ENCODE measurements at places on chromosomes 4 and X.

- no peak for DNase-seq
Measured at GRCh38 chr4:24042094-24042493, 152.2 kb upstream of the PPARGC1A start.

- DNase-seq = no peak
Measured at GRCh38 chr4:184762100-184762499, 28.2 kb upstream of the CENPU start.

- no peak for DNase-seq
Measured at GRCh38 chr4:147160908-147161513, 215.3 kb upstream of the TTC29 start.

- DNase-seq = no peak
Measured at GRCh38 chr4:187354740-187355139, 631.1 kb upstream of the FAT1 start.

GRCh38 chrX:30283456-30284200 lies 25.6 kb downstream of the NR0B1 start:
- DNase-seq = no peak

- DNase-seq = no peak
Measured at GRCh38 chr4:119149110-119149509, 13.5 kb downstream of the MYOZ2 start.

DNA sequence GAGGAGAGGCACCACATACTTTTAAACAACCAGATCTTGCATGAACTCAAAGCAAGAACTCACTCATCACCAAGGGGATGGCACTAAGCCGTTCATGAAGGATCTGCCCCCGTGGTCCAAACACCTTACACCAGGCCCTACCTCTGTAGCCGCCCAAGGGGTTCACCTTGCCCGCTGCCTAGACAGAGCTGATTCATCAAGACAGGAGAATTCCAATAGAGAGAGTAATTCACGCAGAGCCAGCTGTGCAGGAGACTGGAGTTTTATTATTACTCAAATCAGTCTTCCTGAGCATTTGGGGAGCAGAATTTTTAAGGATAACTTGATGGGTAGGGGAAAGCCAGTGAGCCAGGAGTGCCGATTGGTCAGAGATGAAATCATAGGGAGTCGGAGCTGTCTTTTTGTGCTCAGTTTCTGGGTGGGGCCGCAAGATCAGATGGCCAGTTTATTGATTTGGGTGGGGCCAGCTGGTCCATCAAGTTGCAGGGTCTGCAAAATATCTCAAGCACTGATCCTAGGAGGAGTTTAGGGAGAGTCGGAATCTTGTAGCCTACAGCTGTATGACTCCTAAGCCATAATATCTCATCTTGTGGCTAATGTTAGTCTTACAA lies 364.7 kb downstream of the PCDH7 start:
- no peak for DNase-seq

DNA sequence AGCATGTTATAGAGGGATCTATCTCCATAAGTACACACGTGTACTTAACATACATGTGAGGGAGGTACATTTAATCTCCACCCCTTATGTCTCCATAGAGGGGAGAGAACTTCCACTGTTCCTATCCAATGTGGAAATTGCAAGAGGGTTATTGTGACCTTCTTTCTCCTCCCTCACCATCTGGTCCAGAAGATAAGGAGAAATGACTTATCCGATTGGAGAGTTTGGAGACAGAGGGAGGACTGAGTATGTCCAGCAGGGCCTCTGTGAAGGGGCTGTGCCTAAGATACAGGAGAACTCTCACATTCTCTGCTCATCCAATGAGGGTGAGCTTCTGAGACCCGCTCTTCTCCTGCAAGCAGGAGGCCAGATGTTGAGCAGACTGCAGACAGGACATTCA lies 113.1 kb downstream of the QDPR start:
- DNase-seq = no peak

DNA sequence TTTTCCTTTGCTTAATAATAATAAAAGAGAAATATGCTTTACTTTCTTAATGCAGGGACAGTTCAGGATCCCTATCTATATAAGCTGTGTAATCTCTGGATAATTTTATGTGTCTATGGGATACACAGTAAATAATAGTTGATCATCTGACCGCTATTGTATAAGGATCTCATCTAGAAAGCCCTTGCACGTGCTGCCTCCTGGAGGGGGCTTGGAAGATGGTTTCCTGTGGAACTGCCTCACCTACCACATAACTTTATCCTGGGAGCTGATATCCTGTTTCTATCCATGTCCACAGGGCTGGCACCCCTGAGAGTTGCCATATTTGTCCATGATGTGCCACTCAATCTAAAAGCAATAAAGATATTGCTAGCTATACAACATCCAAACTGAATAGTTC lies 139.3 kb upstream of the FRMPD4 start:
- DNase-seq = no peak

DNA sequence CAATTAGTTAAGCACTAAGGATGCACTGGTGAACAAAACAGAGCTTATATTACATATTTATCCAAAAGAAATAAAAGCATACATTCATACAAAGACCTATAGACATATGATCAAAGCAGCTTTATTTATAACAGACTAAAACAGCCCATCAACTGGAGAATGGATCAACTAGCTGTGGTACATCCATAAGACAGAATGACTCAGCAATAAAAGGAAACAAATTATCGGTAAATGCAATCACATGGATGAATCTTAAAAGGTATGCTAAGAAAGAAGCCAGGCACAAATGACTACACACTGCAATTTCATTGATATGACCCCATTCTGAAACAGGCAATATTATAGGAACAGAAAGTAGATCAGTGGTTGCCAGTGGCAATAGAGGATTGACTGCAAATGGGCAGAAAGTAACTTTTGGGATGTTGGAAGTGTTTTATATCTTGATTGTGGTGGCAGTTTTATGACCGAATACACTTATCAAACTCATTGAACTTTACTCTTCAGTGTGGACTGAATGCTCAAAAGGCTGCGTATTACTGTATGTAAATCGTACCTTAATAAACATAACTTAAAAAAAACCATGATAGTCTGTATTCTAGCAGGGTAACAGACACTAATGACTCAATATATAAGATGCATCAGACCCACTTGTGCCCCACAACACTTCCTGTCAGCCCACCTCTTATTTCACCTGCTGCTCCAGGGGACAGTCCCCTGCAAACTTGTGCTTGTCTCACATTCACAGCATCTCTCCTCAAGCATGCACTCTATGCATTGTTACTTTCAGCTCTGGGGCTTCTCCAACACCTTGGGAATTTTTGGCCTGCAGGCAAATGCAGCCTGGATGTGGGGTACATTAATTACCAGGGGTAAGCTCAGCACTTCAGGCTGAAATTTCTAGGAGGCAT lies 59.1 kb downstream of the MID1IP1 start:
- no peak for DNase-seq

- DNase-seq = no peak
Measured at GRCh38 chrX:71910643-71910985, at the start of gene NHSL2. Gene NHSL2, plus strand, starts transcription at chrX:71910845.

GRCh38 chr4:161442921-161443320 lies 720.9 kb downstream of the FSTL5 start:
- no peak for DNase-seq

- no peak for DNase-seq
Measured at GRCh38 chr4:158484173-158484885, 37.4 kb upstream of the RXFP1 start.

- no peak for DNase-seq
Measured at GRCh38 chr4:91171217-91171616, 1044.0 kb downstream of the CCSER1 start.

DNA sequence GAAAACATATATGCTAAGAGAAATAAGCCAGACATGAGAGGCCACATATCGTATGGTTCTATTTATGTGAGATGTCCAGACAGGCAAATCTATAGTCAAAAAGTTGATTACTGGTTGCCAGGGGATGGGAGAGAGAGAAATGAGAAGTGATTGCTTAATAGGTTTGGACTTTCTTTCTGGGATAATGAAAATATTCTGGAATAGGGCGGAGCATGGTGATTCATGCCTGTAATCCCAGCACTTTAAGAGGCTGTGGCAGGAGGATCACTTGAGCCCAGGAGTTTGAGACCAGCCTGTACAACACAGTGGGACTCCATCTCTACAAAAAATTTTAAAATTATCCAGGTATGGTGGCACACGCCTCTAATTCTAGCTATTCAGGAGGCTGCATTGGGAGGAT lies 22.4 kb downstream of the RBM47 start:
- DNase-seq = no peak

DNA sequence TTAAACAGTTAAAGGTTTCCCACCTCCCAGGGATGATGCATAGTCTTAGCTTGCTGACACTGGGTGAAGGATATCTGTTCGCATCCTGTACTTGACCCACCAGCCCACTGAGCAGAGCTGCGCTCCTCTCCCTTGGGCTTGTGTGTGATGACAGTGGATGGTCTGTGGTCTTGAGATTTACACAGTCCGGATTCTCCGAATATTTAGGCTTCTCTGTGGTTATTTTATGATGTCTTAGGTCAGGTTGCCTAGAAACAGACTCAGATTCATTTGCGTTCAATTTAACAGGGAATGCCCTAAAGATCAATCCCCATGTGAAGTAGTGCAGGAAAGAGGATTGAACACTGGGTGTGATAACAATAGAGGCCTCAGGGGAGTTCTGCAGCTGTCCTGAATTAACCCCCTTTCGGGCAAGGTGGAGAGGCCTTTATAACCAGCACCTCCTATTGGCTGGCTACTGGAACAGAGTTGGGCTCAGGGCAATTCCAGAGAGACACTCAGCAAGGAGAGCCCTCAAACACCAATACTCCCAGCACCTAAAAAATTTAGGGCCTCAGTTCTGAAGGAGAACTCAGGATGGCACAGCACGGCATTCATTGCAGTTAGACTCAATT lies 653.2 kb upstream of the GALNT7 start:
- DNase-seq = no peak

- DNase-seq = no peak
Measured at GRCh38 chr4:186851291-186852072, 127.8 kb upstream of the FAT1 start.

GRCh38 chr4:13481569-13481968 lies 2.6 kb downstream of the RAB28 start:
- no peak for DNase-seq

- no peak for DNase-seq
Measured at GRCh38 chr4:25177147-25177546, 16.9 kb upstream of the SEPSECS start.

Measured in stimulated activated CD8-positive, alpha-beta memory T cell treated with anti-CD3 and anti-CD28 coated beads, Interleukin-4, amount 100 ng/mL, for 1 hour (primary cell).